ENCODE measurements at places on chromosomes 5 and 9.

DNA sequence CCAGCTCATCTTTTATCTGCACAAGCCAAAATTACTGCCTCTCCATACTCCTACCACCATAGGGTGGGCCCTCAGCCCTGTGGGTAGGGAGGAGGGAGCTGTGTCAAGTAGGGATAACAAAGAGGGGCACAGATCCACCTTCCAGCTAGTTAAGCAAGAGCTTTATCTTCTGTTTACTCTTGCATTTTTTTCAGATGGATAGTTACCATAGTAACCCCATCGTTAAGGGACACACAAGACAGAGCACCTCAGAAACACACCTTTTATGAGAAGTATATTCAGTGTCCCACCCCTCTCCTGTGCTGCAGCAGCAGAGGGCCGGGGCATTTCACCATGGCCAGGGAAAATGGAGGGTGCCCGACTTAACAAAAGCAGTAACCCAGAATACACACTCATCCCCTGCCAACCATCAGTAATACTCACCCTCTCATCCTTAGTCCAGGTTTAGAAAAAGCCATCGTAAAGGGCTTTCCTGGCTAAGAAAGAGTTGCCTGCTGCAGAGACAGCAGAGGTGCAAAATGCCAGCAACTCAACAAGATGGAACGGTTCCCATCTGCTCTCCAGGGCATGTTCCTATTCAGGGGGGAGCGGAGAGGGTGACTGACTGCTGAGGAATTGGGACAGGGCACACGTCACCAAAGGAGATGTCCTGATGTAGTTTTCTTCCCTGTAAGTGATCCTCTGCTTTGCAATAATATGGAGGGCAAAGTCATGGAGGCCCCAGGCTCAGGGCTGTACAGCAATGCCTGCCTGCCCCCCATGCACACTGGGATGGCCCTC lies 25.1 kb downstream of the MACROH2A1 start:
- DNase-seq: no peak

DNA sequence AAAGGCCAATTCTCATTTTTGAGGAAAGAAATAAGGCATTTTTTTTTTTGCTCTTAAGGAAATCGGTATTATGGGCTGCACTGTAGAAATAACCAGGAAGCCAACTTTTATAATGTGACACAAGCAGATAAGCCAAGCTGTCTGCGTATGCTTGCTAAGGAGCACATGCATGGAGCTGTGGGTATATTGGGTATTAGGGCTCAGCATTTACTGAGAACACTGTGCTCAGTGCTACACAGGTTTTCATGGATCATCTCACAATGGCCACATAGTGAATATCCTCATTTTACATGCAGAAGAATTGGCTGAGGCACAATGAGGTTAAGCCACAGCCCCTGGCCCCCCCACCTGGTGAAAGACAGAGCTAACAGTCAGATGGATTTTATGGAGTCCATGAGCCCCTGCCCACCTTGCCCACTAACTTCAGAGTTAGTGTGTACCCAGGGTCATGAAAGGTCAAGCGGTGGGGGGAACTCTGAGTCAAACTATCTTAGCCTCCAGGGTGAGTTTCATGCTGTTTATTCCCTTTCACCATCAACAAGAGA lies 204.8 kb downstream of the SPATA31A6 start:
- DNase-seq: peak; percentile 13

GRCh38 chr5:160185626-160186360 lies 43.5 kb upstream of the FABP6 start:
- DNase-seq: no peak

- DNase-seq: no peak
Measured at GRCh38 chr5:53211799-53212198, 102.2 kb upstream of the MOCS2 start.

- DNase-seq: no peak
Measured at GRCh38 chr9:134604834-134605233, 36.8 kb upstream of the COL5A1 start.

- no peak for DNase-seq
Measured at GRCh38 chr5:137291031-137291430, 208.1 kb downstream of the SPOCK1 start.
